ENCODE measurements at places on chromosomes 13 and 19. TPM values are rescaled to one million over a fixed set of nuclear protein-coding genes. Genes with fewer than 3 reads are reported as not detected.

Gene ZNF728
- 1.0 TPM for total RNA-seq

Gene TJP3
- total RNA-seq: 0.03 TPM

Gene FXYD1
- total RNA-seq: not detected

Gene ADAMTSL5
- not detected for total RNA-seq

Gene ZNF100
- total RNA-seq: 5.3 TPM

Gene ZNF823
- 8.6 TPM for total RNA-seq

Gene ZNF667
- total RNA-seq: 8.1 TPM

Gene CILP2
- total RNA-seq: 1.0 TPM

Gene CEACAM20
- not detected for total RNA-seq

Gene TSKS
- not detected for total RNA-seq

Gene HIF3A
- not detected for total RNA-seq

DNA sequence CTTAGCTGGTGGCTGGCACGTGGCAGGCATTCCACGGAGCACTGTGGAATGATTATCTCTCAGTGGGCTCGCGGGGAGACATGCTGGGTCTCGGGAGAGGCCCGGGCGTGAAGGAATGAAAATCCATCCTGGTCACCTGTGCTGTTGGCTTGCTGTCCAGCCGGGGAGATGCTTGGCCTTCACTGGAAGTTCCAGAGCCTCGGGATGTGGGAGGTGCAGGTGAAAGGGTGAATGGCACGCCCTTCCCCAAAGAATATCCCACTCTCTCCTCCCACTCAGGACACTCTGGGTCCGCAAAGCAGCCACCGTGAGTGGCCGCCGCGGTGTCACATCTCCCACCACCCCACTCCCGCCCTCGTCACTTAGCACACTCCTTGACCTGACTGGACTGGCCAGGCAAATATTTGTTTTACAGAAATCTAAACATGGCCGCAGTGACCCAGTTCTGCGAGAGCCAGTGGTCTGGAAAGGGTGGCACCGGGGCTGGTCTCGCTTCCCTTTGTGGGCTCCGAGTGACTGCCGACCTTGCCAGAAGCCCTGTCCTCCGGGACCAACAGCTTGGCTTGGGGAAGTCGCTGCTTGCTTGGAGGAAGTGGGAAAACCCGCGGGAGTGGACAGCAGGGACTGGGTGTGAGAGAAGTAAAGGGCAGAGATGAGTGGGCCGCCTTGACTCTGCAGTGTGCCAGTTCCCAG lies 8.0 kb downstream of the DPP9 start:
- DNase-seq: no peak

- no peak for DNase-seq
Measured at GRCh38 chr19:7729831-7730285, 2.1 kb downstream of the CLEC4G start.

DNA sequence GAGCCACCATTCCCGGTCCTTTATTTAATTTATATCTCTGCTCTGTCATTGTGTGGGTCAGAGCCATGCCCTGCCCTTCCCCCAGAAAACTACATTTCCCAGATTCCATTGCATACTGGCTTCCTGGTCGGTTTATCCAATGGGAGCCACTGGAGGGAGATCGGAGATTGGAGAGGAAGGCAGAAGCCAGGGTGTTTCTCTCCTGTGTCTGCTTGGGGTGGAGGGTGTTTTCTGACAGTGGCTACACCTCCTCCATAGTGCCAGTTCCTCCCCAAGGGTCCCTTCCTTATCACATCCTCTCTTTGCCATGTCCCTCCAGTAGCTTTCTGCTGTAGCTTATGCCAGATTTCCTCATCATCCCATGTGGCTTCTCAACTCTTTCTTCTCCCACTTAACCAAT lies 19.0 kb downstream of the OLFM2 start:
- DNase-seq: peak; percentile 76

GRCh38 chr19:39246951-39247669 lies 1.5 kb downstream of the IFNL4 start:
- peak; percentile 62 for DNase-seq

- DNase-seq: no peak
Measured at GRCh38 chr19:9858766-9859165, 23.6 kb downstream of the PIN1 start.

GRCh38 chr13:37505531-37505930 lies 93.0 kb downstream of the POSTN start:
- no peak for DNase-seq

GRCh38 chr13:51218626-51219025 lies 3.6 kb upstream of the FAM124A start:
- DNase-seq: no peak

GRCh38 chr13:97225533-97225932 lies 3.4 kb downstream of the MBNL2 start:
- no peak for DNase-seq

GRCh38 chr19:32339988-32340874 lies 5.2 kb upstream of the ZNF507 start:
- peak; percentile 48 for DNase-seq

GRCh38 chr19:2149980-2150793 lies 1.2 kb downstream of the AP3D1 start:
- DNase-seq: peak; percentile 32

DNA sequence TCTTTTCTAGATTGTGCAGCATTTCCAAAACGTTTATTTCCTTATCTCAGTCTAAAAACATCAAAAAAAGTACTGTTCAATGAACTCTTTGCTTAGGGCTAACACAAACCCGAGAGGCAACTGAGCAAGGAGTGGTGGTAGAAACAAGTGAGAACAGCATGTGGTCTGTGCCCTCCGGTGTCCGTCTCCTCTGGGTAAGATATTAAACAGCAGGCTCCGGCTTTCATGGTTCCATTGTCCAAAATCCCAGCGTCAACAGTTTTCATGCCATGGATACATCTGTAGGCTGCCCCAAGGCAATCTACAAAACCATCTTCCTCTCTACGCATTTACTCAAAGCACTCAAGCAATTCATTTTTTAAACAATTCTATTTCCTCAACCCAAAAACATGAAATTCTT lies 22.8 kb downstream of the DCLK1 start:
- no peak for DNase-seq

- no peak for DNase-seq
Measured at GRCh38 chr13:99832347-99832746, 139.2 kb downstream of the ZIC5 start.

GRCh38 chr13:86729206-86729605 lies 930.0 kb upstream of the SLITRK6 start:
- no peak for DNase-seq

DNA sequence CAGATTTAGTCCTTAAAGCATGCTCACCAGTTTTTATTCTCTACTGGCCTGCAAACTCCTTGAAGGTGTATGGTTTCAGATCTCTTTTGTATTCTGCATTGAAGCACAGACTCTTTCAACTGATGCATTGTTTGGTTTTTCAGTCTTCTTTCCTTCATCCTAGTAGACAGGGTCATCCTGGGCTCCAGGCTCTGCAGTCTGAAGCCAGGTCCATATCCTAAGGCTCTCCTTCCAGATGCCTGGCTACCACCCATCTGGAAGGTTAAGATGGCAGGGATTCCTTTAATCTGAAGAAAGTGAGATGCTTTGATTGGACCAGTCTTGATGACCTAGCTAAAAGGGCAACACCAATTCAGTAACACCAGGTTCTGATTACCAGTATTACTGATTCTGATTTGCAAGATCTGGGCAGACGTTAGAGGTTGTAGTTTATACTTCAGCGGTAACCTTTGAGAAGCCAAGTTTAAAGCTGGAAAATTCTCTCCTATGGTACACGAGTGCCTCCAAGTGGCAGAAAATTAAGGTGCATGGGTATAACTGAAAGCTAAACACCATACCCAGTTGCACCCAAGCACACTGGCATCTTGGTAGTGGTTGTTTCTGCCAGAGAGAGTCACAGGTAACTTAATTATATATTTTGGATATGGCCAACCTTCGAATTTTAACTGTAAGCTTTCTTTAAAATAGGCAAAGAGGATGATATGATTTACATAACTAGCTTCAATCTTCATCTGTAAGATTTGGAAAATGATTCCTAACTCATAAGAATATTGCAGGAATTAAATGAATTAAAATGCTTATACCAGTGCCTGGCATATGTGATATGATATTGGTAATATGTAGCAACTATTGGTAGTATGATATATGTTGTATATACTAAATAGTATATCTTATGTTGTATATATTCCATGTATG lies 1651.9 kb upstream of the MIR17HG start:
- no peak for DNase-seq

- no peak for DNase-seq
Measured at GRCh38 chr19:42942187-42942789, 5.3 kb upstream of the PSG7 start.

DNA sequence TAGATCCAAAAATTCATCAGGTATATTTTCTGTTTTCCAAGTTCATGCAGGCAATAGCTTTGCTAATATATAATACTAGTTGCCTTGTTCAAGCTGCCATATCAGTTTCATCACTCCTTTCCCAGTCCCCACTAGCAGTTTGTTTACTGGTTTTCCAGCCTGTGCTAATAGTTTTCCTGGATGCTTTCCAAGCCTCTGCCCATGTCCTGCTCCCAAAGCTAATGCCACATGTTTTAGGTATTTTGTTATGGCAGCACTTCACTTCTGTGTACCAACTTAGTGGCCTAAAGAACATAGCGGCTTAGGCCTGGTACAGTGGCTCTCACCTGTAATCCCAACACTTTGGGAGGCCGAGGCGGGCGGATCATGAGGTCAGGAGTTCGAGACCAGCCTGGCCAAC lies 28.1 kb upstream of the ZNF527 start:
- DNase-seq: no peak

DNA sequence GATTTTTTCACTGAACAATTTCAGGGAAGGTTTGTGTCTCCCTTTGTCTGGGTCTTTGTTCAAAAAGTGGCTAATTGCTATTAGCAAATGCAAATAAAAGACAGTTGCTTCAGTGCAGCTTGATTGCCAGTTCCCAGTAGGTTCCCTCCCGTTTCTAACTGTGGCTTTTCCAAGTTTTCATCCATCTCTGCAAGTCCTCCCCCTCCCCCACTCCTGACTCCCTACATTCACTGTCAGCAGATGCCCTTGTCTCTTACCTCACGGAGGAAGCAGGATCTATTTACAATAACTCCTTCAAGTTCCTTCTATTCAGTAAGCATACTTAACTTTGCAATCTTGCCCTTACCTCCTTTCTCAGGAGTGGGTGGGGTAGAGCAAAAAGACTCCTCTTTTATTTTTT lies 55.4 kb upstream of the SCEL start:
- no peak for DNase-seq
